ENCODE measurements at places on chromosomes 2 and 18. TPM values are rescaled to one million over a fixed set of nuclear protein-coding genes. Genes with fewer than 3 reads are reported as not detected.

Gene HSBP1L1
- 6.3 TPM for total RNA-seq

Gene BMP10
- total RNA-seq, result not detected

Gene UBE2E3
- 210 TPM for total RNA-seq

Gene FHOD3
- total RNA-seq, result 49.9 TPM

Gene LOXHD1
- total RNA-seq, result 0.77 TPM

Gene LYPD1
- 15.8 TPM for total RNA-seq

Gene VPS54
- 47.1 TPM for total RNA-seq

Measured in camera-type eye (tissue), 1 donor.